ENCODE measurements at places on chromosomes 4 and X.

DNA sequence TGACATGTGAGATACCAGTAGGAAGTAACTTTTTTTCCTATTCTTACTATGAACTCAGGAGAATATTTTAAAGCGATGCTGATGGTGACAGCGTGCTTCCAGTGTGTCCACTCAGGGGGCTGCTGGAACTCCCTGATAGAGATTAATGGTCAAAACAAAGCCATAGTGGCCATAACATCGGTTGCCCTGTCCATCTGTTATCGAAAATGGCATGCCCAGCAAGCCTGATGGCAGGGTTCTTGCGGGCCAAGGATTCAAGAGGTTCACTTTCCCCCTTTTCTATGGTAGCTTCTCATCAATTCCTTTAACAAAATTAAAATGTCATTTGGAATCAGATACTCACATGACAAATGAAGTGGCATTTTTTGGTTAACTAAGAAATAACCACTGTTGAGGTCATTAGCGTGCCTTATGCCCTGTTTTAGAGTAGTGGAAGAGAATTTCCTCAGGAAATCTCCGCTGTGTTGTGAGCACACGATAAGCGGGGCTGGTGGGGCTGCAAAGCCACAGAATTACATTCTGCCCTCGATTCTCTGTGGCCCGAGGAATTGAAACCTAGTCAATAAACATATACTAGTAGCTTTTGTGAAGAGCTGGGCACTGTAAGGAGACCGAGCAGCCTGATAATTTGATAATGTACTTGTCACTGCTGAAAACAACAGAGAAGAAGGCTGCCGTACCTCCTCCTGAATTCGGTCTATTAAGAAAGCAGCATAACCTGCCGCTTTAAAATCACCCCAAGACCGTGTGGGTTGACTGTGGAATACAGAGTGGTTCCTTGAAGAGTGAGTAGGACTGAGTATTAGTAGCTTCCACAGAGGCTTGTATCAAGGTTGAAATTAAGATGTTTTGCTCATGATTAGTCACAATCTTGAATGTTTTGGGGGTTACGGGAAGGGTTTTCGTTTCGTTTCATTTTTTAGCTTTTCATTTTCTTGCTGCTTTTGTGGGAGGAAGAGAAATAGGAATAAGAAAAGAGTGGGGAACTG, 46.7 kb downstream of the PTCHD1 start:
- no peak for DNase-seq

GRCh38 chr4:82482387-82482786, 52.0 kb downstream of the ENOPH1 start:
- no peak for DNase-seq

DNA sequence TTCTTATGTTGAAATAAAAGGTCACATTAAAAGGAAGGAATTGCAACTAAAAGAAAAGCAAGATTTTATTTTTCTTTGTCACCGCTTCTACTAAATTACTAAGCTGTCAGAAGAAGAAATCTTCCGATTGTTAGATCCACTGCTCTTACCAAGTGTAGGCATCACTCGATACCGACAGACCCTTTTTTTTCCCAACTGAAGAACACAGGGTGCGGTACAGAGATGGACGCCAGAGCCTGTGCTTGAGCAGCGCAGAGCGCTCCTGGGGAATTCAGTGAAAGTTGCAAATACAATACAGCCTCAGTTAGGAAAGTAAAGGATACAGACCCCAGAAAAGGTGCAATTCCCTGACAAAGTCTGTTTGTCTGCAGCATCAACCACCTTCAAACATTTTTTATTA, 94.9 kb upstream of the WDR17 start:
- DNase-seq: no peak

DNA sequence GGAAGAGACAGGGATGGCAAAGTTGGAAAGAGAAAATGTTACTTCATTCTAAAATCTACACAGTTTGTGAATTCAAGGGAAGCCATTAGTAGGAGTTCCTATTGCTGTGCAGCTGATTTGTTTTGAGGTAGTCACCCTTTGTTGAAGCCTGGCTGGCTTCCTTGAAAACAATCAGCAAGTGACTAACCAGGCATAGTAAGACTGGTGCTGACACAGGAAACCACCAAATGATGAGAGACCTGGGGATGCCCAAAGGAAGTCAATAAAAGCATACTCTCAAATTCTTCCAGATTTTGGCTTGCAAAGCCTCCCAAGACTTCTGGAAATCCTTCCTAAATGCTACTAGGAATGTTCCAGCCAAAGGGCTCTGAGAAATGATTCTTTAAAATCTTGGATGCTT, 23.9 kb upstream of the PRDM8 start:
- DNase-seq: no peak

DNA sequence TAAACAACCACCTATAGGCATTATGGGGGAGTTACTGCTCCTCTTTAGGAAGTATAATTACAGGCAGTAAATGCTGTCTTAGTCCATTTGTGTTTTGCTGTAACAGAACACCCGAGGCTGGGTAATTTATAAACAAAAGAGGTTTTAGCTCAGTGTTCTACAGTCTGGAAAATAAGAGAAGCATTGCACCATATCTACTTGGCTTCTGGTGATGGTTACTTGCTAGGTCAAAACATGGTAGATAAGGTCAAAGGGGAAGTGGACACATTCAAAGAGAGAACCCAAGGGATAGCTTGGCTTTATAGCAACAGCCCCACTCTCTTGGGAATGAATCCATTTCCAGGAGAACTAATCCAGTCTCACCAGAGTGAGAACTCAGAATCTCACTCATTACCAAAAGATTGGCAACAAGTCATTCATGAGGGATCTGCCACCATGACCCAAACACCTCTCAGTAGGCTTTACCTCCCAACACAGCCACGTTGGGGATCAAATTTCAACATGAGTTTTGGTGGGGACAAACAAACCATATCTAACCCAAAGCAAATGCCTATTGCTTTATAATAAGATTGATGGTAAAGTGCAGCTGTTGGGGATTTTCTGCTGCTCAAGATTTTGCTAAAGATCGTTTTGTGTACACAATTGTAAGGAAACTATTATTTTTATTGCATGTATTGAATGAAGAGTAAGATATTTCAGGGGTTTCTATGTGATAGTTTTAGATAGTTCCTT, 32.6 kb downstream of the STAG2 start:
- no peak for DNase-seq

GRCh38 chr4:1403177-1403583, 3.1 kb downstream of the NKX1-1 start:
- DNase-seq: no peak

- DNase-seq: no peak
Measured at GRCh38 chr4:178415925-178416324, 973.7 kb upstream of the AGA start.

GRCh38 chr4:156733582-156733981, 238.0 kb downstream of the PDGFC start:
- DNase-seq: no peak

- DNase-seq: no peak
Measured at GRCh38 chr4:5381961-5382441, 326.4 kb downstream of the EVC2 start.

- no peak for DNase-seq
Measured at GRCh38 chr4:139852612-139853269, 187.1 kb downstream of the MGST2 start.

DNA sequence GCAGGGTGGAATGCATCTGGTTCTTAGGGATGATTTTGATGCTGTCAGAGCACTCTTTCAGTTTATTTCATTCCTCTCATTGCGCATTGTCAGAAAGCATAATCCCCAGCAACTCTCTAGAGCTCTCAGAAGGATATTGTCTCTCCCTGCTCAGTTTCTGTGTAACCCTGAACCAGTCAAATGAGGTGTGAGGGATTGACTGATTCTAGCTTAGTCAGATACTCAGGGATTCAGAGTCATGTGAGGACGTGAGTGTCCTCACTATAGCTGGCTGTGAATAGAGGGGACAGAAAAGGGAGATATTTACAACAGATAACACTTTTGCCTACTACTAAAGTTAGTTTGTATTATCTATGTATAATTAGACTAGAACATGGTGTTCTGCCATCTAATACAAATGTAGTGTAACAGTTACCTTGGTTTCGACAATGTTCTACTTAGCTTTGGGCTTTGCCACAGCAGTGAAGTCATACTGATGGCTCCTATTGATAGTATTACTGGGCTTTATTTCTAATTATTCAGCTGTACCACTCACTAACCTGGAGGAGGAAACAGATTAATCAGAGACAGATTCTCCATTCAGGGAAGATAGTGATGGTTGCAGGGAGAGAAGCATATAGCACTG, 19.5 kb downstream of the AP1AR start:
- DNase-seq: no peak

DNA sequence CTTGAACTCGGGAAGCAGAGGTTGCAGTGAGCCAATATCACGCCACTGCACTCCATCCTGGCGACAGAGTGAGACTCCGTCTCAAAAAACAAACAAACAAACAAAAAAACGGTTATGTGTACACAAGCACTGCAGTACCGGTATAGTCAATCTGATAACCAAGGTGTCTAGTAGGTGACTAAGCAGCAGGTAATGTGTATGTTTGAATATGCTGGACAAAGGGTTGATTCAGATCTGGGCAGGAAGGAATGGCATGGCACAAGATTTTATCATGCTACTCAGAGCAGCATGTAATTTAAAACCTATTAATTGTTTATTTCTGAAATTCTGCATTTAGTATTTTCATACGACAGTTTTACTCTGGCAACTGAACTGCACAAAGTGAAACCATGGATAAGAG, 41.7 kb downstream of the MAGEC1 start:
- DNase-seq: no peak

- no peak for DNase-seq
Measured at GRCh38 chr4:112093636-112094202, 51.5 kb upstream of the FAM241A start.

- DNase-seq: no peak
Measured at GRCh38 chr4:188971125-188971524, 831.9 kb downstream of the TRIML1 start.

GRCh38 chrX:11437642-11438379, 144.6 kb downstream of the AMELX start:
- DNase-seq: no peak

GRCh38 chr4:23717528-23718248, 172.2 kb downstream of the PPARGC1A start:
- DNase-seq: no peak

DNA sequence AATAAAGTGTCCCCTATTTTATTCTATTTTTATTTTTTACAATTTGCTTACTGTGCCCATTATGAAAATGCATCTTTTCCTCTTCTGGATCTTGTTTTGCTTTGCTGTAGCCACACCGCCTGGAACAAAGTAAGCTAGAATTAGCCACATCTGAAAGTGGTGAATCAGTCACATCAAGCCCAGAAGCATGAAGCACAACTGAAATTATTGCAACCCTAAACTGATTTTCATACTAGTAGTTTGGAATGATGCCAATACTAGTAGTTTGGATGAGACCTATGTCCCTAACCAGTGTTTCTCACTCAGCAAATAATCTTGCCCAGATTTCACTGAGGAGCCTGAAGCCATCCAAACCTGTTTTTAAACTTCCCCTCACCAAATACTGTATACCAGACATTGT, 303.0 kb downstream of the EPHA5 start:
- no peak for DNase-seq

- DNase-seq: no peak
Measured at GRCh38 chrX:41559235-41560052, 112.3 kb downstream of the NYX start.

DNA sequence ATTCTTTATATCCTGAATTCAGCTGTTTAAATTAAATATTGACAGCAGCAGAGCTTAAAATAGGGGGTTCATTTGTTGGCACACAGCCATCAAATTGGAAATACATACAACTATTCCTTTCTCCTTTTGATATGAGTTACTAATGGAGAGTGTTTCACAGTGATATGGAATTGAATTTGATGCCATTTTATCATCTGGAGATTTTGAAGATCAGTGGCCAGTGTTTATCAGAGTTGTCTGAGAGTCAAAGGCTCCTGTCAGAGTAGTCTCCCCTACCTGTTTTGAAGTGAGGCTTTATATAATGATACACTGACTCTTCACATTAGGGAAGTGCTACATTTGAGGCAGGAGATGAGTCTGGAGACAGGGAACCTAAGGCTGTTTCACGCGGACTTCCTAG, 1286.3 kb downstream of the TECRL start:
- DNase-seq: no peak

- no peak for DNase-seq
Measured at GRCh38 chrX:129093706-129094105, 429.6 kb downstream of the SMARCA1 start.

- no peak for DNase-seq
Measured at GRCh38 chrX:103779141-103779789, 2.6 kb downstream of the PLP1 start.

GRCh38 chr4:98110214-98110613, 33.1 kb downstream of the STPG2 start:
- DNase-seq: no peak

- DNase-seq: no peak
Measured at GRCh38 chr4:105520819-105521790, 31.3 kb upstream of the ARHGEF38 start.

DNA sequence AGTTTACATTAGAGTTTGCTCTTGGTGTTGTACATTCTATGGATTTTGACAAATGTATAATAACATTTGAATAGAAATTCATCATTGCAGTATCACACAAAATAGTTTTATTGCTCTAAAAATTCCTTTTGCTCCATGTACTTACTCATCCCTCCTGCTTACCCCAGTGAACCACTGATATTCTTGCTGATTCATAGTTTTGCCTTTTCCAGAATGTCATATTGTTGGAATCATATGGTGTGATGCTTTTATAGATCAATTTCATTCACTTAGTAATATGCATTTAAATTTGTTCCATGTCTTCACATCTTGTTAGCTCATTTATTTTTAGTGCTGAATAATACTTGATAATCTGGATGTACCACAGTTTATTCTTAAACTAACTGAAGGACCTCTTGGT, 1593.2 kb downstream of the C4orf33 start:
- no peak for DNase-seq

DNA sequence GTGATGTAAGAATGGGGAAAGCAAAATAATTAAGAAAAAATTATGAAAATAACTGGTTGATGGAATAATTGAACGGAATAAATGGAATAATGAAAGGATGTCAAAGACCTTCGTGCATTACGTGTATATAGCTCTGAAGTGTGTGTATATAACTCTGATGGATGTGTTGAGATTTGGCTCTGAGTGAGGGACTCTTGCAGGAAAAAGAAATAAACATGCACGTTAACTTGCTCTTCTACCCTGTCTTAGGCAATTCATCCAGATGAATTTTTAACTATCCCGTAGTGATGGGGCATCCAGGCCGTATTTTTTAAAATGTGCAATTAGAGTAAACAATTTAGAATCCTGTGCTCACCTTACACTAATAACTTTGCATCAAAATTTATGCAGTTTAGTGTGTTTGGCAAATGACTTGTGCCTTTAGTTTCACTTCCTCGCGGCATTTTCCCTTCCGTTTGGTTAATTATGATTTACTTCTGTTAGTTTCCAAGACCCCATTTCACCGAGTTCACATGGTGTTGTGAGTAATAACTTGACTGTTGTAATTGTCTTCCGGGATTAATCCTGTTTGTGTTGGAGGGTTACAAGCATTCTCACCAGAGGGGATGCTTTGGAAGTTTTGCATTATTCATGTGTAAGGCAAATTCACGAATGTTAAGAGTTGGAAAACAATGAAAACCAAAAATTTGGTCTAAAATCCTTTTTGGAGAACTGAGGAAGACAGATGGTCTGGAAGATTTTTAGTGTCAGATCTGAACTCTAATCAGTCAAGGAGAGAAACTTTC, 256.5 kb upstream of the FAT1 start:
- no peak for DNase-seq

GRCh38 chr4:187139141-187139540, 415.5 kb upstream of the FAT1 start:
- DNase-seq: no peak

GRCh38 chrX:126272795-126273497, 106.9 kb upstream of the DCAF12L2 start:
- DNase-seq: no peak

Data from stimulated activated CD8-positive, alpha-beta memory T cell treated with anti-CD3 and anti-CD28 coated beads, Interleukin-7, amount 100 ng/mL, for 24 hours (primary cell).